ENCODE measurements at places on chromosomes 5 and 9. TPM values are rescaled to one million over a fixed set of nuclear protein-coding genes. Genes with fewer than 3 reads are reported as not detected.

The DNAH5 gene
- total RNA-seq: 16.4 TPM

The ANGPTL2 gene
- total RNA-seq: 12.4 TPM

The RNF180 gene
- total RNA-seq: 23.0 TPM

The RNF20 gene
- 43.2 TPM for total RNA-seq

The PRRX2 gene
- 1.8 TPM for total RNA-seq

The BRIX1 gene
- 22.9 TPM for total RNA-seq

The GPR150 gene
- 0.16 TPM for total RNA-seq

The RAD50 gene
- total RNA-seq: 36.4 TPM

The RICTOR gene
- 43.8 TPM for total RNA-seq

The ACOT12 gene
- total RNA-seq: not detected

The STK32A gene
- 8.6 TPM for total RNA-seq

The NEURL1B gene
- total RNA-seq: 42.6 TPM

The NUTM2F gene
- not detected for total RNA-seq

The ADRB2 gene
- 5.0 TPM for total RNA-seq

The OGN gene
- 3.8 TPM for total RNA-seq

The PRUNE2 gene
- 65.1 TPM for total RNA-seq

The SLC34A3 gene
- total RNA-seq: 0.13 TPM

The IL13 gene
- not detected for total RNA-seq

The RANBP3L gene
- 7.1 TPM for total RNA-seq

The OLFM1 gene
- total RNA-seq: 33.7 TPM

The NUP214 gene
- total RNA-seq: 75.3 TPM

The GABRA6 gene
- not detected for total RNA-seq

The DIRAS2 gene
- 0.98 TPM for total RNA-seq

The FAXDC2 gene
- 14.1 TPM for total RNA-seq

The HNRNPK gene
- total RNA-seq: 483 TPM

The POLE3 gene
- 26.1 TPM for total RNA-seq

The GRIN3A gene
- 0.03 TPM for total RNA-seq

The ZFP37 gene
- 4.1 TPM for total RNA-seq

The FOXD4L6 gene
- not detected for total RNA-seq

The DNAJC18 gene
- 13.7 TPM for total RNA-seq

The CTSV gene
- 0.69 TPM for total RNA-seq

The SCAMP1 gene
- total RNA-seq: 42.1 TPM

The ADGRD2 gene
- not detected for total RNA-seq

The CFAP90 gene
- total RNA-seq: 3.6 TPM

The CLIC3 gene
- 4.0 TPM for total RNA-seq

The PCDHB3 gene
- 3.1 TPM for total RNA-seq

The PCDHGA12 gene
- total RNA-seq: 4.0 TPM

The PROB1 gene
- 3.8 TPM for total RNA-seq

The QRFP gene
- not detected for total RNA-seq

The POU5F2 gene
- 1.8 TPM for total RNA-seq

The ZNF483 gene
- 14.5 TPM for total RNA-seq

The SLC4A9 gene
- total RNA-seq: 2.5 TPM

The CARTPT gene
- total RNA-seq: not detected

The NXNL2 gene
- 3.6 TPM for total RNA-seq

Measured in kidney (tissue), 22 donors.